Thymus (tissue), 14 donors: ENCODE measurements at places on chromosomes 3 and 15. TPM values are rescaled to one million over a fixed set of nuclear protein-coding genes. Genes with fewer than 3 reads are reported as not detected.

The MESP2 gene
- total RNA-seq = 0.19 TPM

The LRRN1 gene
- 5.1 TPM for total RNA-seq

The DLEC1 gene
- 0.09 TPM for total RNA-seq

The SLC25A20 gene
- total RNA-seq = 26.3 TPM

The ST3GAL6 gene
- 16.8 TPM for total RNA-seq

The LRRIQ4 gene
- 0.05 TPM for total RNA-seq

The SRP14 gene
- total RNA-seq = 374 TPM

The TMEM212 gene
- total RNA-seq = not detected

The SI gene
- 0.05 TPM for total RNA-seq

The STAG1 gene
- total RNA-seq = 36.0 TPM

DNA sequence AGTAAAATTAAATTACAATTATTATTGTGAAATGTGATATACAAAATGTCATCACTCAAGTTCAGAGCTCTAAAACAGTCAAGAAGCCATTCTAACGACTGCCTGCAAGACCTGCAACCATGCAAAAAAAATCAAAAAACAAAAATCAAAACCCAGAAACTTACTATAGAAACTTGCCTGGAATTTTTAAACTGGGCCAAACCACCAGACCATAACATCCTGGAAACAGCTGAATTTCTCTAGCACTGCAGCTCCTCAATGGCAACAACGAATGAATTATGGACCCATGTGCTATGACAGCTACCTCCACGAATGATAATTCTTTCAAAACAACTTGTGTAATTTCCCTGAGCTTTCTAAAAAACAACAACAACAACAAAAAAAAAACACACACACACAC, 130.0 kb upstream of the KCNMB2 start:
- no peaks in the 10 kb centered on the region for H3K27me3 ChIP-seq
- H3K36me3 ChIP-seq = no peaks in the 10 kb centered on the region
- H3K27ac ChIP-seq = no peak overlapping the region
- no peak for DNase-seq

GRCh38 chr3:197613199-197613598, 57.4 kb upstream of the BDH1 start:
- peak overlapping the region; percentile 58 for H3K27ac ChIP-seq
- no peaks in the 10 kb centered on the region for H3K4me1 ChIP-seq
- no peak overlapping the region for H3K4me3 ChIP-seq
- no peaks in the 10 kb centered on the region for H3K27me3 ChIP-seq

GRCh38 chr3:5026046-5026362, 46.8 kb downstream of the BHLHE40 start:
- H3K4me3 ChIP-seq = no peak overlapping the region
- DNase-seq = no peak
- peaks cover 13% of the 10 kb centered on the region for H3K27me3 ChIP-seq
- H3K27ac ChIP-seq = no peak overlapping the region
- H3K36me3 ChIP-seq = no peaks in the 10 kb centered on the region

DNA sequence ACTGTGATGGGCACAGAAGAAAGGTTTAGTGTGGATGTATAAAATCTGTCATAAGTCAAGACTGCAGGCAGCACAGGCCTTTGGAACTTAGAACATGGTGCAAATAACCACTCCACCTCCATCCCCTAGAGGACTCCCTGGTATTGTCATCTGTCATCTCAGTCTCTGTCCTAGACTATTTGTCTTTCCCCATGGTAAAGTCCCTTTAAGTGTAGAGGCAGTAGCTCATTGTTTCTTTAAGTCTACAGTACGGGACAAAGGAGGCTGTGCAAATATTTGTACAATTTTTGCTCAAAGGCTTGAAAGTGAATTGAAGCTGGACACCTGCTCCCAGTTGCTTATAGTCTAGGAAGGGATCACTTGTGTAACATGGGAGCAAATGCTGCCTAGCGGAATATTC, 3.2 kb upstream of the PXYLP1 start:
- peaks cover 34% of the 10 kb centered on the region for H3K4me1 ChIP-seq
- DNase-seq = no peak
- H3K27ac ChIP-seq = peak overlapping the region; percentile 86
- no peak overlapping the region for H3K4me3 ChIP-seq

- H3K4me3 ChIP-seq = no peak overlapping the region
- H3K4me1 ChIP-seq = peaks cover 27% of the 10 kb centered on the region
- H3K27me3 ChIP-seq = no peaks in the 10 kb centered on the region
- H3K36me3 ChIP-seq = no peaks in the 10 kb centered on the region
- DNase-seq = no peak
Observed at GRCh38 chr3:187942658-187943241, 197.5 kb upstream of the BCL6 start.

- no peak for DNase-seq
- H3K27ac ChIP-seq = no peak overlapping the region
- H3K36me3 ChIP-seq = no peaks in the 10 kb centered on the region
- no peaks in the 10 kb centered on the region for H3K4me1 ChIP-seq
- no peaks in the 10 kb centered on the region for H3K27me3 ChIP-seq
- H3K4me3 ChIP-seq = no peak overlapping the region
Observed at GRCh38 chr3:194086388-194087075, 49.4 kb upstream of the HES1 start.

DNA sequence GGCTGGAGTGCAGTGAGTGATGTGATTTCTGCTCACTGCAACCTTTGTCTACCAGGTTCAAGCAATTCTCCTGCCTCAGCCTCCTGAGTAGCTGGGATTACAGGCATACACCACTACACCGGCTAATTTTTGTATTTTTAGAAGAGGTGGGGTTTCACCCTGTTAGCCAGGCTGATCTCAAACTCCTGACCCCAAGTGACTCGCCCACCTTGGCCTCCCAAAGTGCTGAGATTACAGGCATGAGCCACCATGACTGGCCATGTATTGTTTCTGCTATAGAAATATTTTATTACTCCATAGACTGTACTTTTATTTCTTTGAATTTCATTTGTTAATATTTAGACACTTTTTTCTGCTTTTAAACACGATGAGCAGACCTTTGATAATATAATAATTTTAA, 60.4 kb downstream of the GTF2E1 start:
- H3K4me3 ChIP-seq = no peak overlapping the region
- no peak overlapping the region for H3K27ac ChIP-seq
- DNase-seq = no peak
- no peaks in the 10 kb centered on the region for H3K27me3 ChIP-seq
- no peaks in the 10 kb centered on the region for H3K4me1 ChIP-seq

- DNase-seq = no peak
- H3K4me3 ChIP-seq = no peak overlapping the region
- H3K4me1 ChIP-seq = no peaks in the 10 kb centered on the region
- H3K27ac ChIP-seq = no peak overlapping the region
- no peaks in the 10 kb centered on the region for H3K27me3 ChIP-seq
- no peaks in the 10 kb centered on the region for H3K36me3 ChIP-seq
Observed at GRCh38 chr15:55959744-55960447, 33.5 kb downstream of the NEDD4 start.

GRCh38 chr3:196518966-196519717, 4.0 kb upstream of the SMCO1 start:
- H3K36me3 ChIP-seq = no peaks in the 10 kb centered on the region
- no peak overlapping the region for H3K4me3 ChIP-seq
- no peaks in the 10 kb centered on the region for H3K27me3 ChIP-seq

- H3K4me3 ChIP-seq = no peak overlapping the region
- no peaks in the 10 kb centered on the region for H3K4me1 ChIP-seq
- no peaks in the 10 kb centered on the region for H3K36me3 ChIP-seq
Observed at GRCh38 chr15:73844356-73844755, 29.0 kb upstream of the TBC1D21 start.

DNA sequence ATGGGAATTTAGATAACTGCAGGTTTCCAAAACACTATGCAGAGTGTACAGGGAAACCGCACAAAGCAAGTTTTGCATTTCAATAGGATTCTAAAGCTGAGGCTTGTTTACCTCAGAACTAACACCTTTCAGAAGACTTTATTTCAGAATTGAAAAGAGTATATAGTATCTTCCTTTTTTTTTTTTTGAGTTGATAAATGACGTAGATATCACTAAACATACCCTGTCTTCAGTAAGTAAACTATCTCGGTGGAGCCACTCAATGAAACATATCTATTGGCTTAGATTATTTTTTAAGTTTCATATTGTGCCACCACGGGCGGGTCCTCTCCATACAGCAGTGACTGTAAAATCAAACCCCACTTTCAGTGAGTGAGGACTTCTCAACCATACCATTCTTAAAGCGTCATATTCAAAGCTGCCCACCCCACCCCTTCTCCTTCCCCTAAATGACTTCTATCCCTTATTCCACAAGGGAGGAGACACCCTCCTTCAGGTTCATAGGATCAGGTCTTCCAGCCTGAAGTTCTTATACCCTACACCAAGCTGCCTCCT, 2.0 kb upstream of the TBL1XR1 start:
- H3K4me3 ChIP-seq = no peak overlapping the region
- H3K27ac ChIP-seq = peak overlapping the region; percentile 85
- no peaks in the 10 kb centered on the region for H3K36me3 ChIP-seq
- no peak for DNase-seq

GRCh38 chr3:188053036-188053340, 101.0 kb upstream of the LPP start:
- H3K36me3 ChIP-seq = no peaks in the 10 kb centered on the region
- H3K4me3 ChIP-seq = no peak overlapping the region
- DNase-seq = no peak
- H3K27me3 ChIP-seq = no peaks in the 10 kb centered on the region

DNA sequence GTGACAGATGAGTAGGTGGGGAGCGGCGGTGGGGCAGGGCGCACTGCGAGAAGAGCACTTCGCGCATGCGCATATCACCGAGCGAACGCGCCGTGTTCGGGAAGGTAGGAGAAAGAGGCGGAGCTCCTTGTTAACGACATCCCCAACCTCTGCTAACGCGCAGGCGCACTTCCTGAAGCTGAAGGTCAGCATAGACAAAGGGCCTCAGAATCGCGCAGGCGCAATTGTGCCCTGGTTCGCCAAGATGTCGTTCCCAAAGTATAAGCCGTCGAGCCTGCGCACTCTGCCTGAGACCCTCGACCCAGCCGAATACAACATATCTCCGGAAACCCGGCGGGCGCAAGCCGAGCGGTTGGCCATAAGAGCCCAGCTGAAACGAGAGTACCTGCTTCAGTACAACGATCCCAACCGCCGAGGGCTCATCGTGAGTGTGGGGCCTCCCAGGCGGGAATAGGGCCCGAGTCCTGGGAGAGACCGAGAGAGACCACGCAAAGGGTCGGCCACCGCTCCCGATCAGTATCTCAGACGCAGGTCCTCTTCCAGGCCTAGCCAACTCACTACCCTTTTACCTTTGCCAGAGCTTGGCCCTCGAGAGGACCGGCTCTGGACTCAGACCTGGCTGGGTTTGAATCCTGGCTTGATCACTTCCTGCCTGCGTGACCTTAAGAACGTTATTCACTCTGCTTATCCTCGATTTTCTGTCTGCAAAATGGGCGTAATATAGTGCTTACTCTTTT, at the start of gene NDUFB4:
NDUFB4 (plus strand) TSS at position 221 of the 737 bp plus-strand sequence; CDS start at position 245, 24 bp downstream.
- no peaks in the 10 kb centered on the region for H3K27me3 ChIP-seq
- peak within 1 kb of the TSS; percentile 96 for H3K27ac ChIP-seq
- peak; percentile 98 for DNase-seq
- H3K36me3 ChIP-seq = peaks cover 29% of the 10 kb centered on the region
- H3K4me1 ChIP-seq = peaks cover 4% of the 10 kb centered on the region

GRCh38 chr3:52925405-52926313, 28.3 kb upstream of the STIMATE start:
- H3K4me1 ChIP-seq = no peaks in the 10 kb centered on the region
- peaks cover 8% of the 10 kb centered on the region for H3K36me3 ChIP-seq

DNA sequence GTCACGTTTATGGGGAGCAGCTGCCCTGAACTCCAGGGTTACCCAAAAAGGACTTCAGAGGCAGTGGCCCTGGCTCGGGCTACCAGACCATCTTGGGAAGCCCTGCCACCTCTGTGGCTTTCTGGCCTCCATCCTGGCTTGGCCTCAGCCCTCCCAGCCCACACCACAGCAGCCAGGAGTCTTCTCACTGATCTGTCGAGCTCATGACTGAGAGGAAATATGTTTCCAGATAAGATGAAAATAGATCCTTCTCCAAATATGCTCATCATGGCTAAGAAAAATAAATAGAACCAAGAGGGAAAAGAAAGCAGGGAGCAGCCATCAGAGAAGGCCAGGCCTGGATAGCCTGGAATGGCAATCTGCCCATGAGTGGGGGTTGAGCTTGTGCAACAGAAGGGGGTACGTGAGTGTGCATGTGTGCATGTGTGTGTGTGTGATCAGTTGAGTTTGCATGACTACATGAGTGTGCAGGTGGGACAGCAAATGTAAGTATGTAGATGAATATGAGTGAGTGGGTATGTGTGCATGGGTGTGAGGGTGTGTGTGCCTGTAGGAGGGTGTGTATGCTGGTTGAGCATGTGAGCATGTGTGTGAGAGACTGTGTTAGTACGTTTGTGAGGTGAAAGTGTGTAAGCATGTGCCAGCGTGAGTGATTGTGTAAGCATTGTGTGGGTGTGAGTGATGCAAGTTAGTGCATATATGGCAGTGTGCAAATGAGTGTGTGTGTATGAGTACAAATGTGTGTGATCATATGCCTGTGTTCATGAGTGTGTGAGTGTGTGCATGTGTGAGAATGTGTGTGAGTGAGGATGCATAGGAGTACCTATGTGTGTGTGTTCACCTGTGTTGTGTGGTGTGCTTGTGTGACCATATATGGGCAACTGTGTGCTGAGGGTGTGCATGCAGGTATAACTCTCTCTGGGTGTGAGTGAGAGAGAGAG, 9.9 kb upstream of the RFT1 start:
- no peaks in the 10 kb centered on the region for H3K27me3 ChIP-seq
- H3K27ac ChIP-seq = no peak overlapping the region
- H3K4me1 ChIP-seq = no peaks in the 10 kb centered on the region
- DNase-seq = no peak
- H3K4me3 ChIP-seq = no peak overlapping the region

DNA sequence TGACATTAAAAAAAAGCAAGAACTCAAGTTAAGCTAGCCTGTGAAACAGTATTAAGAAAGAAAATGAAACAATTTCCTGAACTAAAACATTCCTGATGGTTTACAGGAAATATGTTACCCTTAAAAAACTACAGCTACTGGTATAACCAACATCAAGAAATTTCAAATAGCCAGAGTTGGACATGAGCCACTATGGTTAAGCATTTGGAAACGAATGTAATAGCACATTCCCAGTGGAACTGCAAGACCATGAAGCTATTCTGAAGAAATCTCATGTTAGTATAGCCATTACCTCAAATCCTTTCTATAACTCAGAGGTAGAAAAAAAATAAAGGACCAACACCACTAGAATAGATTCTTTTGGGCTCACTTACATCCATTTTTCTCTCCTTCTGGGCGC, 30.2 kb downstream of the CPNE4 start:
- no peaks in the 10 kb centered on the region for H3K27me3 ChIP-seq
- no peak for DNase-seq
- no peaks in the 10 kb centered on the region for H3K4me1 ChIP-seq
- H3K4me3 ChIP-seq = no peak overlapping the region
- no peaks in the 10 kb centered on the region for H3K36me3 ChIP-seq
- no peak overlapping the region for H3K27ac ChIP-seq

- H3K4me1 ChIP-seq = peaks cover 15% of the 10 kb centered on the region
- H3K36me3 ChIP-seq = no peaks in the 10 kb centered on the region
- H3K4me3 ChIP-seq = no peak overlapping the region
- DNase-seq = no peak
Observed at GRCh38 chr3:125032683-125033082, 23.1 kb downstream of the HEG1 start.

GRCh38 chr3:149384911-149385321, 7.5 kb upstream of the TM4SF1 start:
- no peaks in the 10 kb centered on the region for H3K36me3 ChIP-seq
- H3K27me3 ChIP-seq = no peaks in the 10 kb centered on the region
- H3K4me1 ChIP-seq = no peaks in the 10 kb centered on the region
- DNase-seq = no peak
- no peak overlapping the region for H3K27ac ChIP-seq

- no peaks in the 10 kb centered on the region for H3K27me3 ChIP-seq
- peak; percentile 97 for DNase-seq
- peaks cover 14% of the 10 kb centered on the region for H3K36me3 ChIP-seq
- peak within 1 kb of the TSS; percentile 96 for H3K27ac ChIP-seq
- H3K4me1 ChIP-seq = peaks cover 10% of the 10 kb centered on the region
Observed at GRCh38 chr15:101294731-101295606, at the start of gene SNRPA1. Gene SNRPA1, minus strand, starts transcription at chr15:101295248. Its CDS starts 70 bp downstream, at chr15:101295178.
